ENCODE measurements at places on chromosomes 2 and 18.

DNA sequence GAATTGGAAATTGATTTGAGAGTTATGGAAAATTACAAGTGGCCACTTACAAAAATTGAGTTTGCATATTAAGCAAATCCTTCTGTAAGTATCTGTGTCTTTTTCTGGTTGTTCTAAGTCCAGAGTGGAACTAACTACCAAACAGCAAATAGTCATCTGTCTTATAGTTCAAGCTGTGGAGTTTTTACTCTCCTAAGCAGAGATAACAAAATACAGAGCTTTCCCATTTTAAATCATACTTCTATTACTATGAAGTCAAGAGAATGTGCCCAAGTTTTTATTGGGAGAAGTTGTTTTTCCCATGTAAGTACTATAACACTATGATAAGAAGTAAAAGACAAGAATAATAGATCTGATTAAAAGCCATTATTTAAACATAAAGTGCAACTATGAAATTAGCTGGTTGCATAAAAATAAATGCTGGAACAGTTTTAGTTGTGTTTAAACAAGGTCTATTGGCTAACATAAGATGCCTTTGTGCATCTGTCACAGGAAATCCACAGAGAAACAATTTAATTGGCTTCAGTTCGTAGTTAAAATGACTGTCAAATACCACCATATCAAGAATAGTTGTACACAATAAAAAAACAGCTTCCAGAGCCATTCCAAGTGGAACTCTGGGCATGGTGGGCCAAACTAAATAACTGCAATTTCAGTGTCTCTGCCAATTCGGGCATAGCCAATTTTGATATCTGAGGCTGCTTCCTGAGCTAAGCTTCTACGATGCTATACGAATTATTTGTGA, 1467.4 kb upstream of the NXPH2 start:
- DNase-seq = no peak

DNA sequence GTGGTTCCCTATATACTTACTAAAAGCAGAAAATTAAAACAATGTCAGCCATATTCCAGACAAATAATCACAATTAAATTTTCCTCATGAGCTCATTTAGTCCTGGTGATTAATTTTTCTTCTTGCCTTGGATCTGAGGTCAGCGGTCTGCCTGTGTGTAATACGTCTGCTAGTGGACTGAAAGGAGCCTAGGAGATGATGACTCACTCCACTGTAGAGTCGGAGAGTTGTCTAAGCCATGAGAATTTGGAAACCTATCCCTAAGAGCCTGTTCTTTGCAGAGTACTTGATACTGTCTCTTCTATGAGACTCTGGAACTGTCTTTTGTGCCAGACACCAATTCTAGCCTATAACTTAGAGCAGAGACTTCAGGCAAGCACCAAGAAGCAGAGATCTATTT, 94.2 kb upstream of the RAB27B start:
- no peak for DNase-seq

GRCh38 chr2:54977149-54977548, 73.1 kb downstream of the RTN4 start:
- DNase-seq = no peak

GRCh38 chr2:239467956-239468490, 67.2 kb upstream of the HDAC4 start:
- no peak for DNase-seq

DNA sequence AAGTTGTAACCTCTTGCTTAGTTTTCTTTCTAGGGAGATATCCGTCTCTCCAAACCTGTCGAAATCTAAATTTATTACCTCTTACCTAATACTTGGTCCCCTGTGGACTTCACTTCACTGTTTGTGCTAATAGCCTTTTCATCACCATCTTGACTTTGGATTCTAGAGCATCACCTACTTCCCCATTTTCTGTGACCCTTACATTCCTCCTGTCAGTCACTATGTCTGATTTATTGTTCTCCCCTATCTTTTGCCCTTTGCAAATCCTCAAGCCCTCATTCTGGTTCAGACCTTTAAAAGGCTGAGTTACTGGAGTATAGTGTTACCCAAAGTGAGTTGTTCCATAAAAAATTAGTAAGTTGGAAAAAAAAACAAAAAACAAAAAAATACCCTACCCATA, 7.5 kb downstream of the MYO1B start:
- no peak for DNase-seq
